Right renal cortex interstitium (tissue), 3 donors: ENCODE measurements at places on chromosomes 5 and 9.

GRCh38 chr5:65967288-65968066 lies 41.1 kb downstream of the ERBIN start:
- DNase-seq: no peak

GRCh38 chr5:124736082-124736804 lies 10.2 kb downstream of the ZNF608 start:
- no peak for DNase-seq

GRCh38 chr5:74054641-74055421 lies 428.8 kb downstream of the ARHGEF28 start:
- no peak for DNase-seq

DNA sequence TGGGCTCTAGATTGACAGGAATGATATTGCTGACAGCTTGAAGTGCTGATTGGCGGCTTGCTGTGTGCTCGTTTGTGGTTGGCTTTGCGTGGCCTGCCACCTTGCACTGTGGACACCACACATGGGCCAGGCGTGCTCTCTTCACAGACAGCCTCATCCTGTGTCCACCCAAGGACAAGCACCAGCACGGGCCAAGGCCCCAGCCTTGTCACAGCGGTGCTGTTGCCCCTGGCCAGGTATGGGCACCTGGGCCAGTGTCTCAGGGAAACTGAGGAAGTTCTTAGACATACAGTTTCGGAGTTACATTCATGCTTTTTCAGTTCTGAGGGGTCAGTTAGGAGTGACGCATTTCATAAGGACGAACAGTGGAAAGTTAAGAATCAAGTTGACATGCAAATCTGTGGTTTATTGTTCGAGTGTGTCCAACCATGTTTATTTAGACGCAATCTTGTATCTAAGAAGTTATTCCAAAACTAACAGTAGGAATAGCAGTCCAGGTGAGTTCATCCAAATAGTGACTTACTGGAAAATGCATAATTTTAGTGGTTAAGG lies 125.9 kb downstream of the EHMT1 start:
- no peak for DNase-seq

DNA sequence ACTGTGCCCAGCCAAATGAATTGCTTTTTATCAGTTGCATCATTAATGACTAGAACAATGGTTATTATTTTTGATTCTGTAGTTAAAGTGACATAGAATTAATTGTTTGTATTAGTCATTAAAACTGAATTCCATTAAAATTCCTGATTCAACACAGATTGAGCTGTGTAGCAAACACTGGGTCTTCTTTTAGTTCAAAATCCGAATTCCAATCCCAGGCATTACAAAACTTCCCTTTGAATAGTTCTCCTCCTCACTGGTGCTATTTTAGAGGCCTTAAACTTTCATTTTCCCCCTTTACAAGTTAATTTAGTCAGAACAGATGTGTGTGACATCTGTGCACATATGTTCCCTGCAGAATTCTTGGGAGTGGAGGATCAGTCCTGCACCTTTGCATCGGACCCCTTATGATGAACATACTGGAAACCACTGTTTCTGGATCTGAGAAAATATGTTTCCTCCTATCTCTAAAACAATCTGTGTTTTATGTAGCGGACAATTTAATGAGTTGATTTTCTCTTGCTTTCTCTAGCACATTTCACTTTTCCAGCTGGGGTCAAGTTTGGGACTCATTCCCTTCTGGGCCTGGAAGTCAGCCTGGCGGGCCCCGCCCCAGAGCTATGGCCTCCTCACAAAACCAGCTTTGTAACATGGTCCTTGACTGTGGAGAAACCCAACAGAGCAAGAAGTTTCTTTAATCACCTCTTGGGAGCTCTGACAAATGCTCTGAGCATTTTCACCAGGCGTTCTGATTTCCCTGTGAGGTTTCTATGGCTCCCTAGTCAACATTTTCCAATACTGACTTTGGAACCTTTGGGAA lies 87.9 kb upstream of the MAMDC2 start:
- DNase-seq: peak; percentile 7

DNA sequence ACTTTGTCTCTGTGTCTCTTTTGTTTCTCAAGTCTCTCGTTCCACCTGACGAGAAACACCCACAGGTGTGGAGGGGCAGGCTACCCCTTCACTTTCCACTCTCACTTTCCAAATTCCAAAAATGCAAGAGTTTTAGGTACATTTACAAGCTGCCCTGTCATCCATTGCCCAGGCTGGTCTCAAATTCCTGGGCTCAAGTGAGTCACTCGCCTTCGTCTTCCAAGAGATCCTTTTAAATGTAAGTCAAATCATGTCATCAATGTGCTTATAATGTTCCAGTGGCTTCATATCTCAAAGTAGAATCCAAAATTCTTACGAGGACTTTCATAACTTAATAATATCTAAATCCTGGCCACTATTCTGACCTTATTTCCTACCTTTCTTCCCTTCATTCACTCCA lies 20.4 kb upstream of the UGCG start:
- DNase-seq: no peak
